GM23338 (cell line): ENCODE measurements at places on chromosomes 3 and 15. TPM values are rescaled to one million over a fixed set of nuclear protein-coding genes. Genes with fewer than 3 reads are reported as not detected.
A peak's percentile ranks its signal among the peaks of the same experiment; 100 is the strongest.

Gene PCOLCE2
- polyA plus RNA-seq: 17.4 and 22.6 TPM in 2 replicates

Gene SCG5
- 64.4 and 73.3 TPM in 2 replicates for polyA plus RNA-seq

Gene RTP1
- polyA plus RNA-seq: 5.4 and 6.3 TPM in 2 replicates

DNA sequence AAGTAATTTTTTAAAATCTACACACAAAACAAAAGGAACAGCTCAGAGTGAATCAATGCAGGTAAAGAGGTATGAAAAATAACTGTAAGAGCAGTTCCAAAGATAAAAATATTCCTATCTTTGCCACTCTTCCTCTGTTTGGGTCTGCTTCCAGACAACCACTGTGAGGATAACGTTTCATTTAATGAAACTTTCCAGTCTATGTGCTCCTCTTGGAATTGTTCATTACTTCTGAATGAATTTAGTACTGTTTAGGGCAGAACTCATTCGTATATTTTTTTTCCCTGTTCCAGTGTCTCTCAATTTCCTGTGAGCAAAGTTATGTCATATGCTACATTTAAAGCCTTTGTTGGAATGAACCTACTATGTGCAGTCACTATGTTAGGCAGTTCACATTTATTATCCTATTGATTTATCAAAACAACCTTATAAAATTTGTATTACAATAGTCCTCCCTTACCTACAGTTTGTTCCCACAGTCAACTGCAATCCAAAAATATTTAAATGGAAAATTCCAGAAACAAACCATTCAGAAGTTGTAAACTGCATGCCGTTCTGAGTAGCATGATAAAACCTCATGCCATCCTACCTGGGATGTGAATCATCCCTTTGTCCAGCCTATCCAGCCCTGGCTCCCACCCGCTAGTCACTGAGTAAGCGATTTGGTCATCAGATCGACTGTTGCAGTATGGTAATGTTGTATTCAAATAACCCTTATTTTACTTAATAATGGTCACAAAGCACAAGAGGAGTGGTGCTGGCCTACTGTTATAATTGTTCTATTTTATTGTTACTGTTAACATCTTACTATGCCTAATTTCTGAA, 98.1 kb downstream of the TMCC1 start:
- H3K4me1 ChIP-seq: peaks cover 25% of the 10 kb centered on the region
- peak overlapping the region; percentile 41; the same call in 1 of the 2 replicates for H3K4me3 ChIP-seq
- peak; percentile 15 for DNase-seq
- H3K27me3 ChIP-seq: no peaks in the 10 kb centered on the region

Gene TUSC7
- polyA plus RNA-seq: not detected in 2 replicates

Gene ZNF80
- not detected in 2 replicates for polyA plus RNA-seq

DNA sequence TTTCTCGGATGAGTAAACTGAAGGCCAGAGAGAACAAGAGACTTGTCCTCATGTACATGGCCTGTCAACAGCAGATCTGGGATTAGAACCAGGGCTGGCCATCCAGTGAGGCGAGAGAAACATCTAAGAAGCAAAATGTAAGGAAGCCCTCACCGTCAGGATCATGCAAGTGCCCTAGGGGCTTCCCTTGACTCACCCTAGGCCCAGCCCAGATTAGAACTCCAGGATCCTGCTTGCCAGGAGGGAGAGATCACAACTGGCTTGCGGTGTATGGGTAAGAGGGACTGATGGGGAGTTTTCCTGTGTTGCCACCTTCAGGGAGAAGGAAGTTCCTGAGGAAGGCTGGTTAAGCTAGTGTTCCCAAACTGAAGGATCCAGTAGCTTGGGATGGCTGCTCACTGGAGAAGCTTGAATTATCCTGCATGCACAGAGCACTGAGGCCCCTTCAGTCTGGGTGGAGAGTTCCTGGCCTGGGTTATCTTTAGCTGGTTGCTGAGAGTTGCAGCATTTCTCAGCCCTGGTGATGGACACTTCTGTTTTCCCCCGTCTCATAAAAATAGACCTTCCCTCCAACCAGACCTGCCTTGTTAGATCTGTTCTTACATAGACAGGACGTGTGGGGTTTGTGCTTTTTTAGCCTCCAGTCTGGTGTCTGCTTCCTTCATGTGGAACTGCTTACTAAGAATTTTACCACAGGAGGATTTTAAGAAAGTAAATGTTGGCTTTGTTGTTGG, 28.2 kb upstream of the XIRP1 start:
- no peaks in the 10 kb centered on the region for H3K36me3 ChIP-seq
- no peaks in the 10 kb centered on the region; the same call in 1 of the 2 replicates for H3K27me3 ChIP-seq
- H3K4me3 ChIP-seq: no peak overlapping the region
- no peak overlapping the region for H3K27ac ChIP-seq
- no peaks in the 10 kb centered on the region for H3K4me1 ChIP-seq
- no peak for DNase-seq

DNA sequence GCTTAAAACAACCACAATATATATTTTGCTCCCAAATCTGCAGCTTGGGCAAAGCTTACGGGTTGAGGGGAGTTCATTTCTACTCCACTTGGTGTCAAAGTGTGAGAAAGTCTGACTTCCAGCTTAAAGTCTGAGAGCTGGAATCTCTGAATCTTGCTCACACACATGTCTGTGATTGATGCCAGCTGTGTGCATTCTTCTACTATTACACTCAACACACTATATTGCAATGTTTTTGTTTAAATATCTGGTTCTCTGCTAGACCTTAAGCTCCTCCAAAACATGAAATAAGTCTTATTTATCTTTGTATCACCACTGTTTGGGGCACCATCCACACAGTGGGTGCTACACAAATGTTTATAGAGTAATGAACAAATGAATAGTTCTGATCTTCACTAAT, 36.7 kb upstream of the SECISBP2L start:
- no peaks in the 10 kb centered on the region for H3K27me3 ChIP-seq
- H3K27ac ChIP-seq: no peak overlapping the region
- DNase-seq: no peak
- H3K36me3 ChIP-seq: no peaks in the 10 kb centered on the region

Gene NR2F2
- polyA plus RNA-seq: 0.16 and 0.23 TPM in 2 replicates

DNA sequence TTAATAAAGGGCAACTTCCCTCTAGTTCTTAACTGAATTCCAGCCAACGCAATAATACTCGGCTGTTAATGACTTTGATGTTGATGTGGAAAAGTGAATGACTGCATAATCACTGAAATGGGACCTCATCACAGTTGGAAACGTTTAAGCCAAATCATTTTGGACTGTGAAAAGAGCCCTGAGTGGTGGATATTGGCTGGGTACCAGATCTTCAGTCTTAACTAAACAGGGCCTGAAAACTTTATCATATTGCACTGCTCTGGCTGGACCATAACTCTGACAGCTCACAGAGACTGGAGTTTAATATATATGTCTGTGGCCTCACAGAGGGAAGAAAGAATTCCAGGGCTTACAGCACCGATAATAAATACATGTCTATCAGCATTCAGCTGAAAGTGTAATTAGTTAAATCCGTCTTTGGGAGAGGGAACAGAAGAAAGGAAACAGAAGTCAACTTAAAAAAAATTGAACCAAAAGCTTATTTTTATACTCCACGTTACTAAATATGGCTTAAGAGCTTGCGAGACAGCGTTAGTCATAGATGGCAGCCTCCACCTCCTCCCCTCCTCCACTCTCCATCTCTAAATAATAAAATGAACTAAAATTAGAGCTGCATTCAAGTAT, 222.3 kb upstream of the CDIN1 start:
- H3K36me3 ChIP-seq: no peaks in the 10 kb centered on the region
- no peak overlapping the region for H3K27ac ChIP-seq
- H3K4me1 ChIP-seq: no peaks in the 10 kb centered on the region
- H3K27me3 ChIP-seq: no peaks in the 10 kb centered on the region
- H3K4me3 ChIP-seq: no peak overlapping the region

GRCh38 chr3:66463730-66464511, 36.9 kb downstream of the LRIG1 start:
- peaks cover 22% of the 10 kb centered on the region; the same call in 1 of the 2 replicates for H3K36me3 ChIP-seq
- no peak overlapping the region for H3K4me3 ChIP-seq
- H3K27me3 ChIP-seq: no peaks in the 10 kb centered on the region
- peaks cover 43% of the 10 kb centered on the region for H3K4me1 ChIP-seq
- no peak for DNase-seq

DNA sequence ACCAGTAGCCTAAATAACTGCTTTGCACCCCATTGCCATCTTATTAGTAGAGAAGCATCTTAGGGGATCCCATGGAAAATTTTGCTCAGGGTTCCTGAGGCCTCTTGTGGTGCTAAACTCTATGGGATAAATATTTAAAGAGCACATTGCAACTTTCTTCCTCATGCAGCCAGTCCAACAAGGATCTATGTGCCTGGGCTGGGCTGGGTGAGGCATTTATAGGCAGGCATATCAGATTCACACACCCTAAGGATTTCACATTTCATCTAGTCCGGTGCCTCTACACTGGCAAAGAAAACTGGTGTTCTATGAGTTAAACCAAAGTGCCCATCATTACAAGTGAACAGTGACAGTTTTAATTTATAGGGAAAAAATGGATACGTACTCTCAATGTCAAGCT, 512.3 kb downstream of the EDEM1 start:
- H3K36me3 ChIP-seq: peaks cover 8% of the 10 kb centered on the region; the same call in 1 of the 2 replicates
- no peak overlapping the region for H3K27ac ChIP-seq
- no peaks in the 10 kb centered on the region for H3K27me3 ChIP-seq
- no peak for DNase-seq
- no peak overlapping the region for H3K4me3 ChIP-seq

DNA sequence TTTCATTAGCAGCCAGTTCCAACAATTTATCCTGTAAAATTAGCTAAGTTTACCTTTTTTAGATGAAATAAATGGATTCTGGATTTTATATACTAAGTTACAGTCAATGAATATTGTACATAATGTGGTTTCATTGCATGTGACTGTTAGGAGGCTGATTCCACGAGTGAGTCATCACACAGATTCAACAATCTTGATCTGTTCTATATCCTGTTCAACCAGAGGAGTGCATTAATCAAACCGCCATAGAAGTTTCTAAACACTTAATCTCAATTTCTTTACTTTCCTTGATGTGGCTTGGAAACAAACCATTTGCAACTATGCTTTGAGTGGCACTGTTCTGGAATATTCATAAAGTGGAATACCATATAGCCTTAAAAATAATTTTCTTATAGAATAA, 15.3 kb downstream of the DNAJC13 start:
- no peak overlapping the region for H3K27ac ChIP-seq
- no peaks in the 10 kb centered on the region for H3K4me1 ChIP-seq
- H3K4me3 ChIP-seq: no peak overlapping the region
- no peaks in the 10 kb centered on the region for H3K36me3 ChIP-seq
- no peaks in the 10 kb centered on the region for H3K27me3 ChIP-seq

DNA sequence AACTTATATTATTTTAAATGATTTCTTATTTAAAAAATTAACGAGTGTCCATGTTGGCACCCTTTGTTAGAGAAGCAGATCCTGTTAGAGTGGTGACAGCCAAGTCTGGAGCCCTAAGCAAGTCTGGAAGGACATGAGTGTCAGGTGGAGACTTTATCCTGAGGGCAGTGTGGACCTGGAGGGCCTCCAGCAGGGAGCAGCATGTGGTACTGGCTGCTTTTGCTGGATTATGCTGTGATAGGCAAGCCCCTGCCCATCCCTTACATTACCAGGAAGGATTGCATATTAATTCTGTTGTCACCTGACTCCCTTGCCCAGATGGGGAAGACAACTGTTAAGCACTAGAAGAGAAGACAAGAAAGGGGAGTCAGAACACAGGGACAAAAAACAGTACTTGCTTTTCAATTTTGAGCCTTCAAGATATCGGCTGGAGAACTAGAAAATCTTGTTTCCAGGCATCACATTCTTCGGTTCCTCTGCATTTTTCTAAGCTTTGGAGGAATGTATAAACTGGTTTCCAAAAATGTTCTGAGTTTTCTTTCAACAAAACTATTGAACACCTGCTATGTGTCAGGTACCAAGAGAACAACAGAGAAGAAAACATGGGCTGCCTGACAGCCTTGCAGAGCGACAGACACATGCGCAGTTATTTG, 22.7 kb downstream of the ZNF860 start:
- H3K4me1 ChIP-seq: peaks cover 28% of the 10 kb centered on the region
- no peaks in the 10 kb centered on the region for H3K36me3 ChIP-seq
- H3K4me3 ChIP-seq: no peak overlapping the region
- no peaks in the 10 kb centered on the region for H3K27me3 ChIP-seq
- no peak overlapping the region for H3K27ac ChIP-seq

GRCh38 chr3:44795197-44795596, 33.6 kb downstream of the KIF15 start:
- no peaks in the 10 kb centered on the region for H3K4me1 ChIP-seq
- DNase-seq: peak; percentile 10
- H3K27ac ChIP-seq: no peak overlapping the region
- no peak overlapping the region for H3K4me3 ChIP-seq
- H3K36me3 ChIP-seq: peaks cover 20% of the 10 kb centered on the region

Gene MYEF2
- 55.5 and 62.0 TPM in 2 replicates for polyA plus RNA-seq

DNA sequence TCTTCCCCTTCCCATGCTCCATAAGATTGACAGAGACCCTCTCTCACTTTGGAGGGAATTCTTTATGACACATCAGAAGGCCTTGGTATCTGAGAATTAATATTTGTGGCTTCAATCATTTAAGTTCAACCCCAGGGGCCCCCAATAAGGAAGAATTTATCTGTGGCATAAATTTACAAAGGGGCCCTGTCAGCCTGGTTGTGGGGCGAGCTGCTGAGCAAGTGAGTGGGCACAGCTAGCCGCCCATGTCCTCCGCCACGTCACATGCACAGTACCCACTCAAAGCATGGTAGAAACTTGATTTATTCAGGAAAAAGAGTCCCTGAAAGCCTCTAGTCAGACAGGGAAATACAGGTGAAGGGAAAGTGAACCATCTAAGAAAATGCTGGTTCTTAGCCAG, 13.3 kb downstream of the PLXNB1 start:
- H3K27ac ChIP-seq: no peak overlapping the region
- peaks cover 14% of the 10 kb centered on the region; the same call in 1 of the 2 replicates for H3K36me3 ChIP-seq
- no peaks in the 10 kb centered on the region for H3K4me1 ChIP-seq
- no peak for DNase-seq

Gene ARPIN
- 0.68 and 0.79 TPM in 2 replicates for polyA plus RNA-seq
